ENCODE measurements at places on chromosomes 5 and 9.

GRCh38 chr5:127892467-127893207 is 189.4 kb downstream of the CCDC192 start:
- no peak for DNase-seq

GRCh38 chr9:82313697-82314096 is 325.1 kb downstream of the SPATA31D1 start:
- no peak for DNase-seq

- no peak for DNase-seq
Measured at GRCh38 chr5:126106029-126106428, 317.2 kb upstream of the GRAMD2B start.

DNA sequence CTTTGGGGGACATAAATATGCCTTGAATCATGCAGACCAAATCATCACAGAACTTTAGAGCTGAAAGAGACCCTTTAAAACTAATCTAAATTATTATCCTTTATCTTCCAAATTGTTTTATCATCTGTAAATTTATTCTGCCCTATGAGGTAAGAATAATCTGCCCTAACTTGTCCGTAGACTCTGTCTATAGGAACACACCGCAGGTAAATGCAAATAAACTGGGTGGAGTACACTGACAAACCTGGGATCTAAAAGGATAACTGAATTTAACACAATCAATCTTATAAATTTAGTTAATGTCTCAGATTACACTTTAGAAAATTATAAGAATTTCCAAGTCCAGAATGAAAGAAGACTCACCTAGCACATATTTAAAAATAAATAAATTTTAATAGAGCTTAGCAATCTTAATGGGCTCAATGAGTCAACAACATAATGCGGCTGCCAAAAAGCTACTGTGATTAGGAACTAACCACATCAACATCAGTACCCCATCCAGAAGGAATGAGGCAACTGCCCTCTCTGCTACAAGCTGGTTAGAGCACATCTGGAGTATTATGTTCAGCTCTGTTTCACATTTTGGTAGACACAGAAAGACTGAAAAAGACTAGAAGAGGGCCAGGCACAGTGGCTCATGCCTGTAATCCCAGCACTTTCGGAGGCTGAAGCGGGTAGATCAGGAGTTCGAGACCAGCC is 5.6 kb downstream of the MEGF9 start:
- DNase-seq = no peak

GRCh38 chr9:100104314-100104713 is 5.3 kb downstream of the INVS start:
- DNase-seq = no peak

DNA sequence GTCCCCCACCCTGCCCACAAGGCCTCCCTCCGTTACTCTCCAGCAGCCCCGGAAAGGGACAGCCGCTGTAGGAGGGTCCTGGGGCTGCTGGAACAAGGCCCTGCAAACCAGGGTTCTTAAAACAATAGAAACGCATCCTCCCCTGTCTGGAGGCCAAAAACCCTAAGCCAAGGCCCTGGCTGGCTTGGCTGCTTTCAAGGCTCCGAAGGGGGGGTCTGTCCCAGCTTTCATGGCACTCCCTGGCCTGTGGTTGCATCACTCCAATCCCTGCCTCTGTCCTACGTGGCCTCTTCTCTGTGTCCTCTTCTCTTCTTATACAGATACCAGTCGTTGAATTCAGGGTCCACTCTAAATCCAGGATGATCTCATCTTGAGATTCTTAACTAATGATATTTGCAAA is 7.4 kb upstream of the UBAC1 start:
- DNase-seq = no peak

DNA sequence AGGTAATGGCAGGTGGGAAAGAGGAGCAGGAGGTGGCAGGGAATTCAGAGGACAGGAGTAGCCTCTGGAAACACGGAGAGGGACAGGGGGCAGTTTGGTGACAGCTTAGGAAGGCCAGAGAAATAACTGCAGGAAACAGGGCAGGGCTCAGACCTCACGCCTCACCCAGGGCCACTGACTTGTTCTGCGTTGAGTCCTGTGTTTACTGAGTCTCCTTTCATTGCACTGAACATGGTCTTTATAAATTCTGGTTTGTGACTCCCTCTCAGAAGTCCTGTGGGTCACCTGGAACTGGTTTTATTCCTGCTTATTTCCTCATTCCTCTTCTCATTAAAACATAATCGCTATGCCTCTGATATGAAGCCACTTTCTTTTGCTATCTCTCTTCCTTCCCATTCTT is 55.2 kb upstream of the ZNF622 start:
- DNase-seq = no peak

GRCh38 chr5:112574536-112574935 is 155.5 kb upstream of the EPB41L4A start:
- DNase-seq = no peak

DNA sequence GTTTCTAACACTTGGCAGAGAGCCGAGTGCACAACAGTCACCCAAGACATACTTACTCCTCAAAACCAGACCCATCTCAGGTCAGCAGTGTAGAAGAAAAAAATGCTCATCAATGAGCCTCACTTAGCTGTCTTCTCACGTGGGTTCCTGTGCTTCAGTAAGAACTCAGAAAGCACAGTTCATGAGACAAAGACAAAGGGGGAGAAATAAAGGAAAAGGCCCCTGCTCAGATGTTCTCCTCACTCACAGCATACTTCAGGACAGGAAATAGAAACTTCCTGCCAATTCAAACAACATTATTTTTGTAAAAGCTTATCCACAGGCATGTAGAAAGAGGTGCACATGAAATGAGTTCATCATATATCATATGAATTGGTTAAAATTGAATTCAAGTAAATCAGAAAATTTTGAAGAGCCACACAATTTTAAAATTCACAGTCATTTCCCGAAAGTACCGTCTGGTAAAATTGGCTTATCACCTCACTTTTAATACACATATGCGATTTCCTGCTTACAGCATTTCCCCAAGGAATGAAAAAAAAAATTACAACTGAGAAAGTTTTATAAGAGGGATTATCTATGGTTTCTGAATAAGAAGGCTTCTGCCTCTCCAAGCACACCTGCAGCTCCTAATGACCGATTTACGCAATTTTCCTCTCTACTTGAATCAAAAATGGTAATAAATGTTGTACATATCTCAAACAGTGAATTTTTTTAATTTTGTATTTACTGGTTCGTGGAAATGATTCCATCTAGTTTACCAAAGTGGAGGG is 328.3 kb downstream of the TMEM167A start:
- DNase-seq = no peak

DNA sequence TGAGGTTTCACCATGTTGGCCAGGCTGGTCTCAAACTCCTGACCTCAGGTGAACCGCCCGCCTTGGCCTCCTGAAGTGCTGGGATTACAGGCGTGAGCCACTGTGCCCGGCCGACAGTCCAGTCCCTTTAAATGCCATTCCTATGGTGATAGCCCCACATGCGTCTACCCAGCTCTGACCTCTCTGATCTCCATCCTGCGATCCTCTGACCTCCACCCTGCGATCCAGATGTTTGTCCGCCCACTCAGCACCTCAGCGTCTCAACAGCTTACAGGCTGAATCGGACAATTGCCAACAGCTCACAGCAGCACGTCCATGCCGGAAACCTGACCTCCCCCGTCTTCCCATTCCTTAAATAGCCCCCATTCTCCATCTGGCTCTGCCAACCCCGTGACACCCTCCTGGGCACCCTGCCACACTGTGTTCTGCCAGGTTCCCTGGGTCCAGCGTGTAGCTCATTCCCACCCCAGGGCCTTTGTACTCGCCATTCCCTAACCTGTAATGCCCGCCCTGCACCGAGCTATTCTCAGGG is 44.0 kb upstream of the RNU6ATAC start:
- no peak for DNase-seq

GRCh38 chr5:60887746-60888145 is 43.7 kb upstream of the ELOVL7 start:
- DNase-seq = no peak

- DNase-seq = no peak
Measured at GRCh38 chr5:26569929-26570258, 468.5 kb downstream of the CDH9 start.

GRCh38 chr5:116739571-116739970 is 164.9 kb upstream of the SEMA6A start:
- DNase-seq = no peak

GRCh38 chr5:173495225-173495904 is 121.1 kb downstream of the BOD1 start:
- DNase-seq = no peak

DNA sequence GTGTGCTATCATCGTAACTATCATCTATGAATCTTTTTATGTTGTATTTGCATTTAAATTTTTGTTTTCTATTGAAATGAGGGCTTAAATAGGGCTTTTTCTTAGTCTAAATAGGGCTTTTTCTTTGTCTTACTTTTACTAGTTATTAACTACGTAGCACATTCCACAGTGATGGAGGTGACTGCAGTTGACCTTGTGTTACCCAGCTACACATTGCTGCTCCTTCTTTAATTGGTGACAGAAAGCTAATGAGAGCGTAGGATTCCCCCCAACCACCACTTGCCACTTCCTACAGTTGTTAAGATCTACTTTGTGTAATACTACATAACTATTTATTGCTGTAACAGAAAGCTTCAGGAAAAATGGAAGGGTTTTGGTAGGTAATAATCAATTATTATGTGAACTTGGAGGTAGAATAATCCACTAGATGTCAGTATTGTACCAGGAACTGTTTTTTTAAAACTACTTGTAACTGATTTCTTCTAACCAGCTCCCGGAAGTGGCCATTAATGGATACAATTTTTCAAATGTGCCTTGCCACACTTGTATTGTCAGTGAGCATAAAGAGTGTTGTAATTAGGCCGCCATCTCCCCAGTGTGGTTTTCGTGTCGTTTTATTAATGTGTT is 18.0 kb downstream of the MTRR start:
- no peak for DNase-seq

Measured in activated CD8-positive, alpha-beta memory T cell treated with anti-CD3 and anti-CD28 coated beads for 1 hour (primary cell).